ENCODE measurements at places on chromosomes 1 and 21.

- peak; percentile 59 for DNase-seq
Measured at GRCh38 chr1:71587961-71588360, 507.1 kb upstream of the ZRANB2 start.

DNA sequence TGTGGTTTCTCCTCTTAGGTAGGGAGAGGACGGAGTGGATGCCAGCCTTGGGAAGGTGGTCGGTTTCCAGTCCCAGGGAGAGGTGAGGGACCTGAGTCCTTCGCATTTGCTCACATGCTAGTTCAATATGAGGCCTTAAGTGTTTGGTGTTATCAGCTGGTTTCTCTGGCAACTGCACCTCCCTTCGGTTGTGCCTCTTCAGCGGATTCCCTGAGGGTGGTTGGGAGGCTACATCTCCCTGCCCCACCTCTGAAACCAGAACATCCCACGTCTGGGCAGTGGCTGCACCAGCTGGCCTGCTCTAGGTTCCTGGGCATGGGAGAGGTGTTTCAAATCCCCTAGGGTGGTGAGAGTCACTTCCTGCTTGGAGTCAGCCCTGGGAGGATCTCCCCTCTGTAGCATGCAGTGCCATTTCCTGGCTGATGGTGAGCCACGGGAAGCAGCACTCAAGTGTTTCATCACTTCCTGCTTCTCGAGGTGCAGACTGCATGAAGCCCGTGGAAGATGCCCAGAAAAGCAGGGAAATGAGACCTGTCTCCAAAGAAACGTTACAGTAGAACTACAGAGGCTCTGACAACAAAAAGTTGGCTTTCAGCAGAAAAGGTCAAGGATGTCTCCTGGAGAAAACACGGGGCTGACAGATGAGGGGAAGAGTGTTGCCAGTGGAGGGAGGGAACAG, 4.5 kb downstream of the TMEM125 start:
- peak; percentile 88 for DNase-seq

DNA sequence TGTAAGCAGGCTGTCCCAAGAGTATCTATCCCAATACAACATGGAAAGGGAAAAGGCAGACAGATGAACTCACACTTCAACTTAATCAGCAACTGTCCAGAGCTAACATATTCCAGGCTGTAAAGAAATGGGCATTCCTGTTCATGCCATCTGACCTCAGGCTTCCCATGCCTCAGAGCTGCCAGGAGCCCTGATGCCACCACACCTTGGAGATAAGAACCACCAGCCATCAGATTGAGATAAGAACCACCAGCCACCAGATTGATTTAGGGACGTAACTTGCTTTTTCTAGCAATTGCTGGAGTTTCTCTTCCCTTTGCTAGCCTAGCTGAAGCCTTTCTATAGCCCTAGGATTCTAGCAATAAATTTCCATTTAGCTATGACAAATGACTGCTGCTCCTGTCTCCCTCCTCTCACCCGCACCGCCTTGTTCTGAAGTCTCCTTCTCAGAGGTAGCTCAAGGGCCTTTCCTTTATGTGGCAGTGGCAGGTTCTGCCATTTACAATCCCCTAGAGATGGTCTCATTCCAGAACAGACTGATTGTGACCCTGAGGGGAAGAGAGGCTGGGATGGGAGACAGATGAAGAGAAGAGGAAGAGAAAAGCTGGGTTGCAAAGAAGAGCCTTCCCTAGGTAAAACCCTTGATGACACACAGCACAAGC, 88.0 kb upstream of the CTTNBP2NL start:
- no peak for DNase-seq

GRCh38 chr1:14140831-14141401, 440.9 kb downstream of the PRDM2 start:
- DNase-seq = no peak

- no peak for DNase-seq
Measured at GRCh38 chr1:208511242-208511860, 267.2 kb upstream of the PLXNA2 start.

- no peak for DNase-seq
Measured at GRCh38 chr1:3422638-3423037, 31.8 kb upstream of the ARHGEF16 start.

DNA sequence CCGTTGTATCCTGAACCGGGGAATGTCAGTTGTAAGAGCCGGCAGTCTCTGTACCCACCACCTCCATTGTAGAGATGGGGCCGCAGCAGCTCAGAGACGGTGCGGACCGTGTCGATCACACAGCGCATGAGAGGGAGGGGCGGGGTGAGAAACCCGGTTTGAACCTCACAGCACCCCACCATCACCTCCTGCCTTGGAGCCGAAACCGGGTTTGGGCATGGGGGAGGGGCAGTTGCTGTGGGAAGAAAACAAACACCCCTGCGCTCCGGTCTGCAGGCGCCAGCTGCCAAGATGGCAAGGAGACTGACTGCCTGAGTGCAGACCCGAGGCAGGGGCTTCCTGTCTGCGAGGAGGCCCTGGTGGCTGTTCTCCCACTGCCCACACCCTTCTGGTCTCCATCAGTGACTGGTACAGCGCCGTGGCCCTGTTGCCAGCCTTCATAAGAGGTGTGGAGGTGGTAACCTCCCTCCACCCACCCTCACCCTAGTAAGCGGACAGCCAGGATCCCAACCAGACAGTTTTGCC, 69.2 kb upstream of the SSBP3 start:
- peak; percentile 90 for DNase-seq

- DNase-seq = no peak
Measured at GRCh38 chr1:17545356-17545755, 5.9 kb downstream of the ARHGEF10L start.

- peak; percentile 87 for DNase-seq
Measured at GRCh38 chr1:59020151-59020997, 236.5 kb upstream of the JUN start.

DNA sequence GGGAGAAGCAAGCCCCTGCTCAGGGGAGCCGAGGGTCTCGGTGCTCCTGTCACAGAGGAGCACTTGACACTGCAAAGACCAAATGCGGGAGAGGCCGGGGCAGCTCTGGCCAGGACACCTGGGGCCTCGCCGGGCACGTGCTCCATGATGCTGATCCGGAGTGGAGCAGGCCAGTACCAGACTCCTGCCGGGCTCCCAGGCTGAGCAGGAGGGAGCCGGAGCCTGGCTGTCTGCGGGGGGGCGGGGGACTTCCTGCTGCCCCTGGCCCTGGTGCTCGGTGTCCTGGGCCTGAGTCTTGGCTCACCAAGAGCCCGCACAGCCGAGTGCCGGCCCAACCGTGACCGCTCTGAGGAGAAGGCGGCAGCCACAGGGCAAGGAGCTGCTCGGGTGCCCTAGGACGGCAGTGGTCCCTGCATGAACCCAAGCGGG, 38.5 kb upstream of the TMEM52 start:
- no peak for DNase-seq

GRCh38 chr21:38140207-38140903, 116.4 kb upstream of the KCNJ15 start:
- no peak for DNase-seq

DNA sequence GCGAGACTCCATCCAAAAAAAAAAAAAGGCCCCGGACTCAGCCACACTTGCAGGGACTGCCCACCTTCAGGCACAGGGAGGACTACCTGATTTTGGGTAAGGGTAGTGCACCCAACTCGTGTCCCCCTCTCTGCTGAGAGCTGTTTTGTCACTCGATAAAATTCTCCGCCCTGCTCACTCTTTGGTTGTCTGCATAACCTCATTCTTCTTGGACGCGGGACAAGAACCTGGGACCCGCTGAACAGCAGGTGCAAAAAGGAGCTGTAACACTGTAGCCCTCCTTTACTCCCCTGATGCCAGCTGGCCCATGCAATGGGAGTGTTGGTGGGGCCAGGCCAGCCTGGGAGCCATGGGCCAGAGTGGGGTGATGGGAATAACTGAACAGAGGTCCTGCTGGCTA, 10.6 kb downstream of the S100B start:
- peak; percentile 25 for DNase-seq

DNA sequence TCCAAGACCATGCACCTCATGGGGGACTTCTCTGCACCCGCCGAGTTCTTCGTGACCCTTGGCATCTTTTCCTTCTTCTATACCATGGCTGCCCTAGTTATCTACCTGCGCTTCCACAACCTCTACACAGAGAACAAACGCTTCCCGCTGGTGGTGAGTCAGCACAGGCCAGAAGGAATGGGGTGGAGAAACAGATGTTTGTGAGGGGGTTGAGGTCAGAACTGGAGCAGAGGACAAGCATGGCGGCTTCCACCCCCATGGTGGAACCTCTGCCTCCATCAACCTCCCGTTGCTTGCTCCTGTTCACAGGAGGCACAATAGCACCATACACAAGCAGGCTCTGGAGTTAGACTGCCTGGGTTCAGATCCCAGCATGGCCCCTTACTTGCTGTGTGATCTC, 6.9 kb upstream of the ATXN7L2 start:
- no peak for DNase-seq

GRCh38 chr1:232377494-232377770, 252.5 kb downstream of the SIPA1L2 start:
- no peak for DNase-seq

DNA sequence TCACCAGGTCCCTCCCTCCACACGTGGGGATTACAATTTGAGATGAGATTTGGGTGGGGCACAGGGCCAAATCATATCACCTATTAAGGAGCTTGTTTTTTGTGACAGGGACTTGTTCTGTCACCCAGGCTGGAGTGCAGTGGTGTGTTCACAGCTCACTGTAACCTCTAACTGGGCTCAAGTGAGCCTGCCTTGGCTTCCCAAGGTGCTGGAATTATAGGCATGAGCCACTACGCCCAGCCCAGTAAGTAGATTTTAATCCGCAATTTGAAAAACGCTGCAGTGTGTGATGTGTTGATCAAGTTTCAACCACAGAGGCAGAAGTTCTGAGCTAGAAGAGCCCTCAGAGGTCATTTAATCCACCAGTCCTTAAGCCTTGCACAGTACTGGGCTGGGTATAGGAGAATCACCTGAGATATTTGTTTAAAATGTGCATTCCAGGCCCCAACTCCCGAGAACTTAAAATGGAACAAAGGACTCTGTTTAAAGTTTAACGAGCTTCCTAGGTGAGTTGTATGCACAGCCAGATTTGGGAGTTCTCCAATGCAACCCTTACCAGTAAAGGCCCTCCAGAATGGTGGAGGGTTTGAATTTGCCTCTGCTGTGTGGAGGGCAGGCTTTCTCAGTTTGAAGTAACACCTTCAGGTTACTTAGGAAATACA, 13.4 kb downstream of the RPL11 start:
- no peak for DNase-seq

- no peak for DNase-seq
Measured at GRCh38 chr1:159947942-159948341, 2.5 kb upstream of the IGSF9 start.

DNA sequence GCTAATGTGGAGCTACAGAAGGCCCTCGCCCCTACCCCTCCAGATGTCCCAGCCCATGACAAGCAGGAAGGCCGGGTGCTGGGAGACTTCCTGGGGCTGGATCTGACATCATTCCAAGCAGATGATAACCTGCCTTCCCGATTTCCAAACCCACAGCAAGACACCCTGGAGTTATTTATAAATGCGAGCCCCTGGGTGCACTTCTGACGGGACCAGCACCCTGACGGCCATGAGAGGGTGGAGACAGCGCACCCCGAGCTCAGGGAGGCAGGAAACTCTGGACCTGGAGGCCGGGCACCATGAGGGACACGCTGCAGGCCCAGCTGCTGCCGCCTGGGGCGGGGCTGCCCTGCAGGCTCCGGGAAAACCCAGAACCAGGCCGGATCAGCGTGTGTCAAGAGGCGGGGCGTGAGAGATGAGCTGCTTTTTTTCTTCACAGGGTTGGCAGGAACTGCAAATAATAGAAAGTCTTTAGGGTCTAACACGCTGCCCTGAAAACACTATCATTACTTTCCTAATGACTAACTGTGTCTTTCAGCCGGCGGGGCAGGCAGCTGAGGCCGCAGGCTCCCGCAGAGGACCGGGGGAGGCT, 2.5 kb upstream of the PCBP3 start:
- no peak for DNase-seq

GRCh38 chr1:160214481-160215140, 9.4 kb downstream of the PEA15 start:
- no peak for DNase-seq

DNA sequence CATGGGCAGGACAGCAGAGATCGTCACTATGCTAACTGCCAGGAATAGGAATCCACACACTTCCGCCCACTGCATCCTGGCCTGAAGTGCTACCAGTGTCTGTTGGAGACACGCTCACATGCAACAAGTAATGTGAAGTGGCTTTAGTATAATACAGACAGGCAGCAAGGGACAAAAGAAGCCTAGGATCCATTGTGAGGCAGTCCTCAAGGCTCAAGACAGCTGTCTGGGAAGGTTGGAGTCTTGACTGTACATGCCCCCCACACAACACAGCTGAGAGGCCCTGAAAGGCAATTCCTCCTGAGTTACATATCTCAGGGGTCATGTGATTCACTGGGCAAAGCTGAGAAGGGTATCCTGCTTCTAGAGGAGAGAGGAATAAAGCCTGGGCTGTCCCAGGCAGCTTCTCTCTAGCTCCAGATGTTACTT, 39.9 kb upstream of the CD1D start:
- no peak for DNase-seq

DNA sequence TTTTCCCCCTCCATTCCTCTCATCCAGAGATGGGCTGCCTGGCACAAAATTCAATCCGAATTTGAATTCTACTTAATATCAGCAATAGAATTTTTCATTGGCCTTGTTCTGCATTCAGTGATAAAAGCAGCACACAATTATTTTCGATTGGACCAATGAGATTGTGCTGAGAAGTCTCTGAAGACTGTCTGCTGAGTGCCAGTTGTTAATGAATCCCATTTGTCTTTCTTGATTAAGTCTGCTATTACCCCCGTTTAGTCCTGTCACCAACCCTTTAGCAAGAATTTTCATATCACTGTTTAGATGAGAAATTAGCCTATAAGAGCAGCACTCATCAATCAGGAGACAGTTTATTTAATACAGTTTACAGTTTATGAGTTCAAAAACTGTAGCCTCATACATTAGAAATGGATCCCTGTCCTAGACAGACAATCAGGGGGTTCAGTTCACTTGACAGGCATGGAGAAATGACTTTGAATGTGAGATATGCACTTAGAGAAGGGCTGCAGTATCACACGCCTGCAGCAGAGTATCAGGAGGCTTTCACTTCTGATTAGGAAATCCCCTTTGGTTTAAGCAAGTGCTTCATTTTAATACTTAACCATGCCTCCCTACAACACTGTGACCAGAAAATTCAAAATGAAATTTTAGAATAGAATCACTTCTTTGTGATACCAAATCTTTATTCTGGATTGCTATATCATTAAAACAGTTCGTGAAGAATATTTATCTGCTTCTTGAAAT, 304.7 kb upstream of the PTBP2 start:
- DNase-seq = no peak

GRCh38 chr1:165876121-165876520, 48.7 kb downstream of the UCK2 start:
- DNase-seq = peak; percentile 56
